ENCODE measurements at places on chromosomes 16 and 17.

DNA sequence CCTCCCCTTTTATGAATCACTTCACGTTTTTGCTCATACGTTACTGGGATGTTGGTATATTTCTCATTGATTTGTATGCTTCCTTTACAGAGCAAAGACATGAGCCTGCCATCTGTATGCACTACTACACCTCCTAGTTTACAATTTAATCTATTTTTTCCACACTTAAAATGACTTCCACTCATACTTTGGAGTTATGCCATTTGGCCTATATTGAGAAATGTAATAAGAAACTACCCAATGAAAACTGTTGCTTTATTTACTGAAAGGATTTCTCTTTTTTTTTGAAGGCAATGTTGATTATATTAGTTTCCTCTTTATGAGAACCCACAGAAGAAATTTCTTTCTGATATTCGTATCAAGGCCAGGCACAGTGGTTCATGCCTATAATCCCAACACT is 43.1 kb downstream of the DUSP14 start:
- DNase-seq, result no peak

- DNase-seq, result no peak
Observed at GRCh38 chr16:86157616-86158247, 258.8 kb downstream of the IRF8 start.

GRCh38 chr16:8585857-8586256 is 4.5 kb downstream of the TMEM114 start:
- DNase-seq, result no peak

DNA sequence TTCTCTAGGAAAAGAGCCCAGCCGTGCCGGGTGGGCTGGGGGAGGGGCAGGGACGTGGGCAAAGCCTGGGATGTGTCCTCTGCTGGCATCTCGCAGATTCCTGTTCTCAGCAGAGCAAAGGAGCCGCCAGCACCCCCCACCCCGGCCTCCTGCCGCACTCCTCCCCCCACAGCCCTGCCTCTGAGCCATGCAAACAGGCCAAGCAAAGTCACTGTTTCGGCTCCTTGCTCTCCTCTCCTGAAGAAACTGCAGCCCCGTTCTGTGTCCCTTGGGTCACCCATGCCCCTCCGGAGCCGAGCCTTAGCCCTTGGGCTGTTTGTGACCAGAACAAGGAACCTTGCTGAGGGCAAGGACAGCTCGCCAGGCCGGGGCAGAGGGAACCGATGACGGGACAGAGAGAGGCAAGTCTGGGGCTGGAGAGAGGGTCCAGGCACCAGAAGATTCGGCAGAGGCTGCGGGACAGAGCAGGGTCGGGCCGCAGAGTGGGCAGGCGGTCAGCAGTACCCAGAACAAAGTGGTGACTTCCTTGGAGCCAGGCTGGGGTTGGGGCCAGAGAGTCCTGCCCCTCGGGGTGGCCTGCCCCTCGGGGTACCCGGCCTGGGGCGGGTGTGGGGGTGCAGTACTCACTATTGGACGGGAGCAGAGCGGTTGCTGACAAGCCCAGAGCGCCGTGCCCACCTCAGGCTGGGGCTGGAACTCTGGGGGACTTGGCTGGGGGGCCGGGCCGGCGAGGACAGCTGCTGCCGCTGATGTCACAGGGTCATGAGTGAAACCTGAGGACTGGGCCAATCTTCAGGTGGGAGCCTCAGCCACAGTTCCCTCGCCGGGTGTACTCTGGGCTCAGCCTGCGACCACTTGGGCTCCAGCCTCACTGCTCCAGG is 9.2 kb upstream of the PRR29 start:
- no peak for DNase-seq

- DNase-seq, result peak; percentile 68
Observed at GRCh38 chr16:86590501-86591144, 12.3 kb downstream of the FOXL1 start.

DNA sequence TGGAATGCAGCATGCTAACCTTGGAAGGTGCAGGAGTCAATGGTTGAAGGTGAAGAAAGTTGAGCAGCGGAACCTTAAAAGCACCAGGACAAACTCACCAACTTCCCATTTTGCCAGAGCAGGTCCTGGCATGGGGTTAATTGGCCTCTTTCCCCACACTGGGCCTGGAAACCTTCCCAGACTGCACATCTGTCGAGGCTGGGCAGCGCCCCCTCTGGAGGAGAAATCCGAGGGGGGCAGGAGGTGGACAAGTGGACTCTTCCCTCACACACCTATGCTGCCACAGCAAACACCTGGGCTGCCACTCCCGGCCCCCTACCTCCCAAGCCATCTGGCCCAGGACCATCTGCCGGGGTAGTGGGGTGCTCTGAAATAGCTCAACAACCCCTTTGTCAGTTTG is 232.4 kb downstream of the CBLN1 start:
- DNase-seq, result no peak

- DNase-seq, result no peak
Observed at GRCh38 chr17:43468691-43469139, 15.1 kb upstream of the DHX8 start.

- DNase-seq, result no peak
Observed at GRCh38 chr16:66366433-66367299, at the start of gene CDH5. Gene CDH5, plus strand, starts transcription at chr16:66366691. Its CDS starts 12,647 bp downstream, at chr16:66379338.

GRCh38 chr16:78368121-78369102 is 269.0 kb downstream of the WWOX start:
- no peak for DNase-seq

DNA sequence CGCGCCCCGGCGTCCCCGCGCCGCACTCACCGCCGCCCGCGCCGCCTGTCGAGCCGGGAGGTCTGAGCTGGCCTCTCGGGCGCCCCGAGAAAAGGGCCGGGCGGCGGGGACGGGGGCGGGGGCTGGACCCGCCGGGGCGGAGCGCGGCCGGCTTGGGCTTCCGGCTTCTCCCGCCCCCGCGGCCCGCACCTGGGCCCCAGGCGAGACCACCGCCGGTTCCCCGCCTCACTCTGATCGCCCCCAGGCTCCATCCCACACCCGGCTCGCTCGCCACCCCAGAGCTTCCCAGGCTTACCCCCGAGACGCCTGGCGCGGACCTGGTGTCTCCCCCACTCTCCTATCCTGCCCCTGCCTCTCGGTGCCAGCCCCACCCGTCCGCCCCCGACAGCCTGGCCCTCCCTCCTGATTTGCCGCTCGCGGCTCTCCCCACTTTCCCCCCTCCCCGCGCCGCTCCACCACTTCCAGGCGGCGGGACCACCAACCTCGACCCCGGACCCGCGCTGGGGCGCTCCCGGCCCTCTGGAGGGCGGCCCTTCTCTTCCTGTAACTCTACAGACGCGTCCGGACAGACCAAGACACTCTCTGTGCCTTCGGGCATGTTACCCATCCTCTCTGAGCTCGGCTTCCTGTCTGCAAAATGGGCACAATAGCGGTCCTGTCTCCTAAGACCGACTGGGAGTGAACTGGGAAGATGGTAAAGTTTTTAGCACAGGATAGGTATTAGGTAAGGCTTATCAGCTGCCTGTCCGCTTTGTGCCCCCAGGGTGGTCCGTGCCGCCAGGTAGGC is at the start of gene LITAF:
Gene LITAF, minus strand, starts transcription at position 64 of the 787 bp plus-strand sequence. CDS start 30,189 bp downstream, outside the sequence.
- no peak for DNase-seq

GRCh38 chr16:22053921-22054341 is 38.4 kb upstream of the VWA3A start:
- no peak for DNase-seq

DNA sequence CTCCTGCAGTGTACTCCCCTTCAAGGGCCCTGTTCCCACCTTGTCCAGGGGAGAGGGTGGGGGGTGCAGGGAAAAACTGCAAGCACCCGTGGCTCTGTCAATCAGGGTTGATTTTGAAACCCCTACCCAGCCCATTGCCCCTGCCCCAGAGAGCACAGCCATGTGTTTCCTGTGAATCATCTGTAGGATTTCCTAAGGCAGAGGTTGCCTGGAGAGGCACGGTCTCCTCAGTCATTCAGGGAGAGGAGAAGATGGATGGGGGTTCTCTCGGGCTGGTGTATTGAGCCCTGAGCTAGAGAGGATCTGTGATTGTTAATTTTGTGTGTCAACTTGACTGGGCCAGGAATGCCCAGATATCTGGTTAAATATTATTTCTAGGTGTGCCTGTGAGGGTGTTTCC is 3.5 kb upstream of the AGRP start:
- DNase-seq, result no peak
